Cortex of kidney (tissue), 1 donor: ENCODE measurements at places on chromosomes 12 and 14.

DNA sequence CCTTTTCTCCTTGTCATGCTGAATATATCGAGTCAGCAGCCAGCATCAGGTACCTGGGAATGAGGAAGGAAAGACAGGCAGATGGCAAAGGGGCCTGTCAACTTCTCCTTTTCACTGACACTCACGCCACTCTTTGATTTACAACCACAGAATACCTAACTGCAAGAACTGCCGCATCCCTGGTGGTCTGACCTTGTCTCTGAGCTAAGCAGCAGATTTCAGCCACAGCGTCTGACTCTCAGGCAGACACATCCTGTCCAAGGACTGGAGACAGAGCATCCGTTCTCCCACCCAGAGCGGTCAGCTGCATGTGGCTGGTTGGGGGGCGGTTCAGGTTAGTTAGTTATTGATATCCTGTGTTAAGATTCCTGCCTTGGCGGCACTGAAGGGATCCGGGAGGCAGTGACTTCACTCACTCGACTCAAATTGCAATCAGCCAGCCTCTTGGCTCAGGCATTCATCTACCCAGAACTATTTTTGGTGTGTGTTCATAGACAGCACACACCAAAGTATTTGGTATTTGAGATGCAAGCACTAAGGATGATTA is 11.2 kb upstream of the MAP1LC3B2 start:
- no peak for DNase-seq

DNA sequence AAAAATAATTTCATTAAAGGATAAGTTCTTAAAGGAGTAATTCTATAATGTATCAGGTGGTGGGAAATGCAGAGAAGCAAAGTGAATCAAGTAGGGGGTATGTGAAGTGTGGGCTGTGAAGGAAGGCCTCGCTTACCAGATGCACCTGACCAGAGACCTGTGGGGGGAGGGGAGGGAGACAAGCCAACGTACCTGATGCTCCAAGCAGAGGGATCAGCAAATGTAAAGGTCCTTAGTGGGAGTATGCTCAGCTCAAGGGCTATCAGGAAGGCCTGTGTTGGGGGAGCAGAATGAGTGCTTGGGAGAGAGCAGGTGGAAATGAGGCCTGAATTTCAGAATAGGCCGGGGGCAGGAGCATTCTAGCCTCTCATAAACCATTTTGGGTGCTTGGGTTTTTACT is 57.1 kb downstream of the ANO4 start:
- no peak for DNase-seq

DNA sequence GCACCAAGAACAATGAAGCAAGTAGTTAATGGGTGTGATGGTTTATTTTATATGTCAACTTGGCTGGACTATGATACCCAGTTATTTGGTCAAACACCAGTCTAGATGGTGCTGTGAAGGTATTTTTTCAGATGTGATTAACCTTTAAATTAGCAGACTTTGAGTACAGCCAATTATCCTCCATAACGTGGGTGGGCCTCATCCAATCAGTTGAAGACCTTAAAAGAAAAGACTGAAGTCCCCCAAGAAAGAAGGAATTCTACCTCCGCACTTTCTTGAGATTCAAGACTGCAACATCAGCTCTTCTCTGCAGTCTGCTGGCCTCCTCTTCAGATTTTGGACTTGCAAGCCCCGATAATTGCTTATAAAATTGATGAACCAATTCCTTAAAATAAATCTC is 47.5 kb downstream of the CD163L1 start:
- no peak for DNase-seq

- DNase-seq, result no peak
Observed at GRCh38 chr14:75188520-75189268, 12.3 kb upstream of the TMED10 start.

GRCh38 chr14:67934087-67934486 is 114.5 kb downstream of the RAD51B start:
- DNase-seq, result no peak

- DNase-seq, result no peak
Observed at GRCh38 chr12:90299666-90300065, 591.0 kb upstream of the ATP2B1 start.

DNA sequence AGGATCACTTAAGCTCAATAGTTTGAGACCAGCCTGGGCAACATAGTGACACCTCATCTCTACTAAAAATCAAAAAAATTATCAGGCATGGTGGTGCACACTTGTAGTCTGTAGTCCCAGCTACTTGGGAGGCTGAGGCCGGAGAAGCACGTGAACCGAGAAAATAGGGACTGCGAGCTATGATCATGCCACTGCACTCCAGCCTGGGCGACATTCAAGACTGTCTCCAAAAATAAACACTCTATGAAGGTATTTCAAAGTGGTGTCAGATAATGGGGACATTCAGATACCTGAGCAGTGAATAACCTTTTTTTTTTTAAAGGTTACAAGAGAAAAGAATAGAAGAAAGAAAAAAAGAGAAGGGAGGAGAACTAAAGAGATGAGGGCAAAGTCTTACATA is 98.1 kb downstream of the MED13L start:
- DNase-seq, result no peak

GRCh38 chr12:54427106-54427505 is 8.0 kb upstream of the ITGA5 start:
- no peak for DNase-seq

DNA sequence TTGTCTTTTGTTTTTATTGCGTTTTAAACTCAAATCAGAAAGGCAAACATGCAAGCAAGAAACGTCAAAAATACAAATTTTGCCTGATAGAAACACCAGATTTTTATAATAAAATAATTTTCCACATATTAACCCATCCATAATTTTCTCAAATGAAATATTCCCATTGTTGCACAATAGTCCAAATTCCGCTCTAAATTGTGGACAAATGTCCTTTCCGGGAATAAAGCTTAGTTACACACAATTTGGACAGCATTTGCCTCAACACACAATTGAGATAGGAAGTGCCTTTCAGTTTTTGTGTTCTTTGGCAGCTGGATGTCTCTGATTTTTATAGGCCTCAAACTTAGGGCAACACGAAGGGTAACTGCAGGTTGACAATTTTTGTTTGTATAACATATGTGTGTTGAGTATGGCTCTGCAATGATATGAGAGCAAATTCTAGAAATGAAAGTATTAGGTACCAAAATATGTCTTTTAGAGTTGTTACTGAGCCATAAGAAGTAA is 105.8 kb downstream of the DIO2 start:
- no peak for DNase-seq

DNA sequence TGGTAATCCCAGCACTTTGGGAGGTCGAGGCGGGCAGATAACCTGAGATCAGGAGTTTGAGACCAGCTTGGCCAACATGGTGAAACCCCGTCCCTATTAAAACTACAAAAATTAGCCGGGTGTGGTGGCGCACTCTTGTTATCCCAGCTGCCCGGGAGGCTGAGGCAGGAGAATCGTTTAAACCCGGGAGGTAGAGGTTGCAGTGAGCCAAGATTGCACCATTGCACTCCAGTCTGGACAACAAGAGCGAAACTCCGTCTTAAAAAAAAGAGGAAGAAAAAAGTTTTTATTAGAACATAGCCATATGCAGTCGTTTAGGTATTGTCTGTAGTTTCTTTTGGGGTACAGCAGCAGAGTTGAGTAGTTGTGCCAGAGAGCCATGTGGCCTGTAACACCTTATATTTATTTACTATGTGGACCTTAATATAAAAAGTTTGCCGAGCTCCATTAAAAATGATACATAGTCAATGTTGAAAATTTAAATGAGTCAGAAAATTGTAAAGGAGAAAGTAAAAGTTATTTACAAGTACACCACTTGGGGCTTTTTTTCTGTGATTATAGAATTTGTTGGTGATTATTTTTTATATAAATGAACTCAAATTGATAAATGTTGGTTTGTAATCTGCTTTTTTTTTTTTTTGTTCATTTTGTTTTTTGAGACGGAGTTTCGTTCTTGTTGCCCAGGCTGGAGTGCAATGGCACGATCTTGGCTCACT is 2.2 kb downstream of the ADIPOR2 start:
- DNase-seq, result no peak

GRCh38 chr12:52010152-52010622 is 3.4 kb downstream of the TAMALIN start:
- no peak for DNase-seq

DNA sequence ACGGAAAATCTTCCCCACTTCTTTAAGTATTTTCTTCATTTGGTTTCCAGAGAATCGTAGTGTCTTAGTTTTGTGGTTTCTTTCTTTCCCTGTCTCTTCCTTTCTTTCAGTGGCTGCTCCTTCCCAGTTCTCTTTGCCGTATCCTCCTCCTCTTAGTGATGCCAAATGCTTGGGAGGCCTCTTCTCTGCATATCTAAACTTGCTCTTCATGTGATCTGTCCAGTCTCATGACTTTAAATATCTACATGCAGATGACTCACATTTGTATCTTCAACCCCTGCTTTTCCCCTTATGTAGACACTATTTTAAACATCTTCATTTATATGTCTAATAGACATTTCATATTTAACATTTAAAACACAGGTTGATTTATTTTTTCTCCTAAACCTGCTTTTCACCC is 149.2 kb downstream of the PTCSC3 start:
- no peak for DNase-seq

DNA sequence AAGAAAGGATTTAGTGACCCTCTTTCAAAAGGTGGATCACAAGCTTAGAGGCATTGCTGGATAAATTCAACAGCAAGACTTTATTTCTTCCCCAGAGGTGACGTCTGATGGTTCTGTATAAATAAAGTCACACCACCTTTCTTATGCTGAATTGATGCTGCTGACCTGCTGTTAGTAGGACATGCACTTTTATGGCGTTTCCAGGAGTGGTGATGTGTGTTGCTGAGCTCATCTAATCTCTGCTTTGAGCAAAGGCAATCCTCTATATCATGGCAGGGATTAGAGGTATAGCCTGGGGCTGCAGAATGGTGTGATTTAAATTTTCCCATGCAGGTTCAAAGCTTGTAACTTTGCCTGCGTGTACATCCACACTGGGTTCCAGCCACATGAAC is 94.9 kb downstream of the ETV6 start:
- DNase-seq, result no peak

GRCh38 chr12:52835271-52836041 is 1.3 kb upstream of the KRT79 start:
- DNase-seq, result no peak
